ENCODE measurements at places on chromosomes 12 and 14.

GRCh38 chr14:55386037-55386808 is 25.4 kb downstream of the ATG14 start:
- DNase-seq, result no peak

DNA sequence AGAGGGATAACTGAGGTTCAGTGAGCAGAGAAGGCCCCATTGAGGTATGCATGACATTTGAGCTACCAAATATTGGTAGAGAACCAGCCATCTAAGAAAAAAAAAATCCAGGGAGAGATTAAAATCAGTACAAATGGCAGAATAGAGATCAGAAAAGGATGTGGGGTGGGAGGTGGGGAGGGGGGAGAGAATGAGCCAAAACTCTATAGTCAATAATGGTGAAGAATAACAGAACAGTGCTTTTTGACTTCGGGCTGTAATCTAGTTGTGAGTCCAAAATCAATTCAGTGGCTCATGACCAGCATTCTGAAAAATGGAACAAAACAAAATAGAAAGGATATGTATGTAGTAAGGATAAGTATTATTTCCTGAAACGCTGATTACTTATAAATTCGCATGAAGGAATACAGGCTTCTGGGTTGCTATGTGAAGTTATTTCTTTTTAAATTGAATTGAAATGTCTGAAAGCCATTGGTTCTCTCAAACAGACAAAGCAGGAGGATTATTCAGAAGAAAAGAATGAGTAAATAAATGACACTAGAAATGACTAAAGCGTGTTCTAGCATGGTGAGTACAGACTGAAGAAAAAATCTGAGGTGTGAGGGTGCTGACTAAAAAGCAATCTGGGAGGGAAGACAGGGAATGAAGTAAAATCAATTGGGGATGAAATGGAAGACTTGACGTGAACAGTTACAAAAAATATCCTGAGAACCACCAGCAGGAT is 72.4 kb downstream of the ATP2B1 start:
- DNase-seq, result no peak

DNA sequence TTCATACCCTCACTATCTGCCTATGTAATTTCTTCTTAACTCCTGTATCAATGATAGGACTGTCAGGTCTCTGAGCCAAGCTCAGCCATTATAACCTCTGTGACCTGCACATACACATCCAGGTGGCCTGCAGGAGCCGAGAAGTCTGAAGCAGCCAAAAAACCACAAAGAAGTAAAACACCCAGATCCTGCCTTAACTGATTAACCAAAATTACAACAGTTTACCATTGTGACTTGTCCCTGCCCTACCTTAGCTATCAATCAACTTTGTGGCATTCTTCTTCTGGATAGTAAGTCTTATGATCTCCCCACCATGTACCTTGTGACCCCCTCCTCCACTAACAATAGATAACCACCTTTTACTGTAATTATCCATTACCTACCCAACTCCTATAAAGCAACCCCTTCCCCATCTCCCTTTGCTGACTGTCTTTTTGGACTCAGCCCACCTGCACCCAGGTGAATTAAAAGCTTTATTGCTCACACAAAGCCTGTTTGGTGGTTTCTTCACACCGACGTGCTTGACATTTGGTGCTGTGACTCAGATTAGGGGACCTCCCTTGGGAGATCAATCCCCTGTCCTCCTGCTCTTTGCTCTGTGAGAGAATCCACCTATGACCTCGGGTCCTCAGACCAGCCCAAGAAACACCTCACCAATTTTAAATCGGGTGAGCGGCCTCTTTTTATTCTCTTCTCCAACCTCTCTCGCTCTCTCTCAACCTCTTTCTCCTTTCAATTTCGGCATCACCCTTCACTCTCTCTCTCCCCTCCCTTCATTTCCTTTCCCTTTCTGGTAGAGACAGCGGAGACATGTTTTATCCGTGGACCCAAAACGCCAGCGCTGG is 11.5 kb upstream of the LGMN start:
- DNase-seq, result no peak

DNA sequence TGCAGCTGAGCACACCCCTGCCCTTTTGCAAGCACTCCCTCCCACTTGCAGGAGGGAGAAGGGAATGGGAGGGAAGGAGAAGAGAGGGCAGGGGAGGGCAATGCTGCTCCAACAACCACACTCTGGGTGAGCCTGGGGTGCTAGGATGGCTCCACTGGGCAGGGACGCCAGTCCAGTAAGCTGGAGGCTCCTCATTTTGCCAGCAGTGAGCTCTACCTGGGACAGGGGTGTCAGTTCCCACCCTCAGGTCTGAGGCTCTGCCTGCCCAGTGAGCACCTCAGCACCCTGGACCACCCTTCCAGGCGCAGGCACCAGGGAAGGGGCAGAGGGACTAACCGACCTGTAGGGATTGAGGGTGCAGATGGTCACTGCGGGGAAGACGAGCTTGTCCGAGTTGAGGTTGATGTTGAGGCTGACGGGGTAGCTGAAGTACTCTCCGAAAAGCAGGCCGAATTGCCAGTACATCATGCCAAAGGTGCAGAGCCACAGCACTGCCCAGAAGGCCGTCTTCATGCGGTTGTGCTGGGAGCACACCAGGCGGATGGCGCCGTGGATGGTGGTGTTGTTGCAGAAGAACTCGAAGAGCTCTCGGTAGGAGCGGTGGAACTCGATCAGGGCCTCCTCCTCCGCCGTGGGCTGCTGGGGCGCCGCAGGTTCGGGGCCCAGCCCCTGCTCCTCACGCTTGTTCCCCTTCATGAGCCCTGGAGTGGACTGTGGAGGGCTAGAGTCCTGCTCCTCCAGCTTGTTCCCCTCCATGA is 1.2 kb downstream of the SCNN1A start:
- no peak for DNase-seq

- no peak for DNase-seq
Measured at GRCh38 chr12:130831876-130832405, 7.1 kb downstream of the STX2 start.

DNA sequence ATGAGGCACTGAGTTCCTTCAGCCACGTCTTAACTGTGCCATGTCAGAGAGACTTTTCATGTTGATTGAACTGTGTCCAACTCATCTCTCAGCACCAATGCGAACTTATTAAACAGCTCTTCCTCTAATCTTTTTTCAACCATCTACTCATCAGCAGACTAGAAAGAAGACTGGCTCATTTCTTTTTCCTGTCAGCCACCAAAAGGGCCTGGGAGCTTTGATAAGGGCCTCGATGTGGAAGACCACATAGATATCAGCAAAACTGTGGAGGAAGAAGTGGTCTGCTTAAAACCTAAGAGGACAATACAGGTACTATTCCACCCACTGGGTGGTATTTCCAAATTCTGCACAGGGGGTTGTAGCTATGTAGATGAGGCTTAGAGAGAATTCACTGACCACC is 3.6 kb upstream of the PLXNC1 start:
- no peak for DNase-seq

DNA sequence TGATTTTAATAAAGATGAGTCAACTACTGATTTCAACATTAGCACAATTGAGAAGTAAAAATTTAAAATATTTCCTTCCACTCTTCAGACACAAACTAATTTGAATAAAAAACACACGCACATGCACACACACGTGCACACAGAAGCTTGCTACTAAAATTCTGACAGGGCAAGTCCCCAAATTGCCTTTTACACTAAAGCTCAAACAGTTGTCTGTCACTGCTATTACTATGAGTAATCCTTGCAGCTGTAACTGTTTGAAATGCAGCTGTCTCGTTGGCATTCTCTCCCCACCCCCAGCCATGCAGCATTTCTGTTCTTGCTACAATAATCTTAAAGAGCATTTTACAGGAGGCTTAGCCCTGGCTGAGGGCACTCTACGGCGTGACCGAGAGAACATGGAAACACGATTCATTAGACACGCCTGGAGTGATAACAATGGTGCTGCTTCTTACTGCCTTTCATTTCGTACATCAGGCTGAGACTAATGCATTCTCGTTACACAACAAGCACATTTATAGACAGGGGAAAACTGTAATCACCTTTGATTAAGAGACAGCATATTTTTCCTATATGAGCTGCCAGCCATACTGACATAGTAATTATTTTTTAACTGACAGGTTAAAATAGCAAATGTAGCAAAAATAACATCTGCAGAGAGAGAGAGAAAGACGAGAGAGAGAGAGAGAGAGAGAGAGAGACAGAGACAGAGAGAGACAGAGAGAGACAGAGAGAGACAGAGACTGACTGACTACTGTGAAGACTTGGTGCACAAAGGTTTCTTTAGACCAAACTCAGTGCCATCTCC is 153.8 kb downstream of the MED13L start:
- DNase-seq, result no peak

DNA sequence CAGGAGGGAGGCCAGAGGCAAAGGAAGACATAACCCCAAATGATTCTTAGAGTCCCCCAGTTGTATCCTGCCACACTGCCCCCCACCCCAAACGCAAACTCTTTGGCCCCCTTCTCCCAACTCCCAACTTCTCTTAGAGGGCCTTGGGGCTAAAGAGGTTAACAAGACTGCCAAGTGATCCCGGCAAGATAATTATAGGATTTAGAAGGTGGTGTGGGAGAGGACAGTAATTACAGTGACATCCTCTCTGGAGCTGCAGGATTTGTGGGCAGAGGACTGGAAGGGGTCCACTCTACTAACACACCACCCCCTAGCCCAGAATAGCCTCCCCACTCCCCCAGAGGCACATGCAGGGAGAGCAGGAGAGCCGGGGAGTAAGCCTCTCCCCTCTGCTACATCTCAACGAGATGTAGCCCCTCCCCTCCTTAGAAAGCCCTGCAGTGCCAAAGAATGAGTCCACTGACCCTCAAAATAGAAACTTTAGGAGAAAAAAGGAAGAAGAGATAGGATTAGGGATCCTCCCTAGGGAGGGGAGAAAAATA is 5.3 kb upstream of the GDF11 start:
- DNase-seq, result no peak

GRCh38 chr12:11673666-11674461 is 24.4 kb downstream of the ETV6 start:
- DNase-seq, result no peak

DNA sequence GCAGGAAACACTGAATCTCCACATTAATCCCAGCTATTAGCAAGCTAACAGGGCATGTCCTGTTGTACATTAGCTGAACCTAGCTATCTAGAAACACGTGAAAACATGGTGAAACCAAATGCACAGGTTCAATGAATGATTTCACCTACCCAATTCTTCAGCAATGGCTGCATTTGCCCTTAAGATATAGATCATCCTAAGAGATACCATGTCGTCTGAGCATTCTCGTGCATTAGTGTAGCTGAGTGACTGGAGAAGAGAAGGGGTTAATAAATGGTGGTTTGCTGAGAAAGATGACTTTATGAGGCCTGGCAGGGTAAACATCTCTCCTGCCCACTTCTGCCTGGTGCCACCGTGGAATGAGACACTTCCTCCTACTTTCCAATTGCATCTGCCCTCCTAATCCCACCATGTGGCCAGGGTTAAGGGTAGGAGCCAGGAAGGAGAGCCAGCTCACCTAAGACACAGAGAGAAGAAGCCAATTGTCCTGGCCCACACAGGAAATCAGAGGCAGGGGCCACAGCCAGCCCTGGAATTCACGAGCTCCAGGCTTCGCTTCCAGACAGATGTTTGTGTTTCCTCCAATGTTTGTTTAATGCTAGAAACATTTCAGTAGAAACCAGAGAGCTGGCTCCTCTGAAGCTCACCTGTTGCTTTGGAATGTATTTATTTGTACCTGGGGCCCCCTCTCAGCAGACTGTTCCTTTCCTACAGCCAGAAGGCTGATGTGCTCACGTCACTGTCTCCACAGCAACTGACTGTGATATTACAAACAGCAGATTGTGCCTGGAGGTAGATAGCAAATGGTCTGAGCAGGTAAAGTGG is 126.0 kb upstream of the PARP11 start:
- no peak for DNase-seq

GRCh38 chr14:23299211-23299957 is 3.3 kb downstream of the PPP1R3E start:
- DNase-seq, result no peak

DNA sequence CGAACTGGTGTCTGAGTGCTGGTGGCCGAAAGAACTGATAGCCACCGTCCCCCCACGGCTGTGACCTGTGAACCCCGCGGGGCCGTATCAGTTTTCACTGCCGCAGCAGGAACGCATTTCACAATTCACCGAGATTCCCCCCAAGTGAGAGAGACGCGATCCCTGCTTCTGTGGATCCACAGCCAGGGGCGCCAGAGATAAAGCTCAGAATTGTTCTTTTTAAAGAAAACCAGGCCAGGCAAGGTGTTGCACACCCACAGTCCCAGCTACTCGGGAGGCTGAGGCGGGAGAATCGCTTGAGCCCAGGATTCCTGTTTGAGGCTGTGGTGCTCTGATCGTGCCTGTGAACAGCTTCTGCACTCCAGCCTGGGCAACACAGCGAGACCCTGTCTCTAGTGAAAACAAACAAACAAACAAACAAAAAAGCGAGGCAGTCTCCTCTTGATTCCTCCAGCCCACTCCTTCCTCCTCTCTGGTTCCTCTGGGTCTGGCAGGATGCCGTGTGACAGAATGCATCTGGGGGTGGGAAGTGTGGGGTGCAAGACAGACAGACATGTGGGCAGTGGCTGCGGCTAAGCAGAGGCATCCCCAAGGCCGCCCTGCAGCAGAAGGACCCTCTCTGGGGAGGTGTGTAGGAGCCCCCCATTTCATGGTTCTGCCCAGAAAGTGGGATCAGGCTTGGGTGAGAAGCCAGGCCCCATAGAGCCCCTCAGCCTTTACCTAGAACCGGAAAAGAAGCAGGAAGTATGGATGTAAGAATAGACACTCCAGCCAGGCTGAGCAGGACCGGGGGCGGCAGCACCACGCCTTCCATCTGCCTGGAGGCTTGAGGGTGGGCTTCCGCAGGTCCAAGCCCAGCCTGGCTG is 39.2 kb upstream of the PPP1R13B start:
- no peak for DNase-seq

DNA sequence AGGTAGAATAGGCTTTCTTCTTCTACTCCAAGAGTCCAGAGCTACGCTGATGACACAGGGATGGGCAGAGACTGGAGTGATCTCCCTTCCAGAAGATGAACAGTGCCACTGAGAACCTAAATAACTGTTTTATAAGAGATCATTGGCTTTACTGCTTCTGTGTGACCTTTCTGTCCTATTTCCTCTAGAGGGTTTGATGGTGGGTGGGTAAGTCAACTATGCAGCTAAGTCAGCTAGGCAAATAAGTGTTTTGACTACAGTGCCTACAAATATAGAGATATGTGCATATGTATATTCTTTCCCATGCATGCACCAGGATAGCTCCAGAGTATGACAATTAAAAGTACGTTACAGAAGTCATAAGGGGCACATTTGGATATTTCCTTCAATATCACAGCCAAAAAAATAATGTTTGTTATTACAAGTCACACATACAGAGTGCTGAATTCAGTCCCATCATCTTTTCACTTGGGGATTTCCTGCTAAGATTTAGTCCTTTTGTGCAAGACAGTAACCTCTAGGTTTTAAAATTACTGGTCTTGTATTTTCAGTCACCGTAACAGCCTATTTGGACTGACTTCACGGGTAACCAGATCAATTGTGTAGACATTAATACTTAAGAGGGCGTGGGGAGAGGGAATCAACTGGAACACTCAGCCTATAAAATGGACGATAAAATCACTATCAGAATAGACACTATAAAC is 412.6 kb upstream of the SOX5 start:
- no peak for DNase-seq

- no peak for DNase-seq
Measured at GRCh38 chr14:96203635-96204034, 1.0 kb upstream of the BDKRB2 start.
